ENCODE measurements at places on chromosomes 3 and 15.

GRCh38 chr3:18751514-18751913 is 326.4 kb upstream of the SATB1 start:
- peak; percentile 68 for DNase-seq

DNA sequence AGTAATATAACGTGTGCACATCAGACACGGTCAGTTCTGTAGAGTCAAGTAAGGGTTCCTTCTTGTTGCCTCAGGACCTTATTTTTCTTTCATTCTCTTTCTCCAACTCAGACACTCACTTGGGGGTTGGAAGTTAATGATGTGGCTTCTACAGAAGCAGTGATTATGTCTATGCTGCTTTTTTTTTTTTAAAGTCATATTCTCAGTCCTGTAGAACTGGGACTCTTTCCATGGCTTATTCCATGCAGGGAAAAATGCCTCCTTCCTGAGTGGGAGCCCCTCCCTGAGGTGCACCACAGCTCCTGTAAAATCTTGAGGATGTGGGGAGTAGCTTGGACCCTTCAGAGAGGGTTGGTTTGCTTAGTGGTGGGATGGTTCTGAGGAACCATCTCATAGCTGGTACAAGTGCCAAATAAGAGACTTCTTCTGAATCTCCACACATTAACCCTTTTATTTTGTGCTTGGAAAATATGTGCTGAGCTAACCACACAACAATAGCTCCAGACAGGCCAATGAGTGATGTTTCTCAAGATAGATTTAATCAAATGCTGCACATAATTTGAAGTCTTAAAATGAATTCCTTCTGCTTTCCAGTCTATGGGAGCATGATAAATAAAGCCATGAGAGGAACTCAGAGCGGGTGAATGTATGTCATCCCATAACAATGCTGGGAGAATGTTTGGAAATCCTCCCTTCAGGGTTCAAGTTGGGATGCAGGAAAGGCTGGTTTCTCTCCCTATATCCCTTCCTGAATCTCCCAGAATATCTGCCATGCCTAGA is 23.3 kb upstream of the FSTL1 start:
- no peak for DNase-seq

DNA sequence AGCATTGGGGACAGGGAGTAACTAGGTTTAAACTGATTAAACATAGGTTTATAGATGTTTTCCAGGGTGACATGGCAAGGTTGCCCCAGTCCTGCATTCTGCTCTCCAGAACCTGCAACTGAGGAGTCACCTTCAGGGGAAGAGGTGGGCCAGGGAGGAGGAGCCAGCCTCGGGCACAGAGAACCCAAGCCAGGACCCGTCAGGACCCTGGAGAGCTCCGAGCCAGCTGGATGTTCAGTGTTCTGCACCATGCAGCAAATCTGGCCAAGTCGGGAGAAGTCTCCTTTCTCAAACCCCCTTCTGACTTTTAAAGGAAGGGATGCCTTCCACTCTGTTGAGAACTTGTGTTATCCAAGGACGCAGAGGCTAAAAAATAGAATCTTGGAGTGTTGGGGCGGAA is 62.1 kb upstream of the SLC6A11 start:
- peak; percentile 63 for DNase-seq

DNA sequence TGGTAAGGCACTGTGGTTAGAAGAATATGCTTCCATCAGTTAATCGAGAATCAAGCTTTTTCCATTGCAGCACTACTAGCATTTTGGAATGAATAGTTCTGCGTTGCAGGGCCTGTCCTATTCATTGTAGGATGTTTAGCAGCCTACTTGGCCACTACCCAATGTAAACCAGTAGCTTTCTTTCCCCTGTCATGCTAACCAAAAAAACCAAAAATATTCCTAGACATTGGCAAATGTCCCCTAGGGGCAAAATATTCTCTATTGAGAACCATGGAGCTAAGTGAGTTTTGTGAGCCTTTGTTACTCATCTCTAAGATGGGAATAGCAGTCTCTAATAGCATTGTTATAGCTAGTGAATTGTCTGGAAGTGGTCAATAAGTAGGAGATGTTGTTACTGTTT is 187.2 kb downstream of the CADPS start:
- no peak for DNase-seq

- no peak for DNase-seq
Observed at GRCh38 chr15:38260077-38260476, 7.4 kb downstream of the SPRED1 start.

DNA sequence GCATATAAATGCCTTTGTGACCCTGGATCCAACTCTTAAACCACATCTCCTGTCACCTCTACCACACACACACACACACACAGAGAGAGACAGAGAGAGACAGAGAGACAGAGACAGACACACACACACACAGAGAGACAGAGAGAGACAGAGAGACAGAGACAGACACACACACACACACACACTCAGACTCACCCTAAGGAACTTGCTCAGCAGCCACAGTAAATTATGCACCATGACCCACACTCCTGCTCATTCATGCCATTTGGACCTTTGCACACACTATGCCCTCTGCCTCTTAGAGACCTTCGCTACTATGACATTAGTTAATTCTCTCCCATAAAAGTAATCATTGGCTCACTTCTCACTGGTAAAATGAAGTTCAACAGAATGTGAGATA is 275.7 kb downstream of the ADAMTSL3 start:
- no peak for DNase-seq
